ENCODE measurements at places on chromosomes 4 and X.

GRCh38 chrX:84362184-84362838 lies 139.9 kb downstream of the HDX start:
- no peak for DNase-seq

GRCh38 chrX:155891446-155892210 lies 10.5 kb downstream of the VAMP7 start:
- no peak for DNase-seq

DNA sequence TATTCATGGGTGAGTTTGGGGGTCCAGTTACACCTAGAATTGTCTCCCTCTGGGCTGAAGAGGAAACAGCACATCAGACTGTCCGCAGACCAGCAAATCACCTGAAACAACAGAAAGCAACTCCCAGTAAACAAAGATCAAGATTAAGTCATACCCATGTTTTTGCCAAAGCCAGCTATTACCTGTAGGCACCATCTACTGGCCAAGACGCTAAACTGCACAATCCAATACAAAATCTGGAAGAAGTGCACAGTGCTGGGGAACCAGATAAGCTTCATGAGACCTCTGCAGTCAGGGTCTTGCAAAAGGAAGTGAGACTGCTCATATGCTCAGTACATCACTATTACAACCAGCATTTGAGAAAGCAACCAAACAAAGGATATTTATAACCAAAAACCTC lies 157.5 kb upstream of the ITM2A start:
- no peak for DNase-seq

- no peak for DNase-seq
Observed at GRCh38 chr4:100414016-100414790, 103.6 kb downstream of the EMCN start.

DNA sequence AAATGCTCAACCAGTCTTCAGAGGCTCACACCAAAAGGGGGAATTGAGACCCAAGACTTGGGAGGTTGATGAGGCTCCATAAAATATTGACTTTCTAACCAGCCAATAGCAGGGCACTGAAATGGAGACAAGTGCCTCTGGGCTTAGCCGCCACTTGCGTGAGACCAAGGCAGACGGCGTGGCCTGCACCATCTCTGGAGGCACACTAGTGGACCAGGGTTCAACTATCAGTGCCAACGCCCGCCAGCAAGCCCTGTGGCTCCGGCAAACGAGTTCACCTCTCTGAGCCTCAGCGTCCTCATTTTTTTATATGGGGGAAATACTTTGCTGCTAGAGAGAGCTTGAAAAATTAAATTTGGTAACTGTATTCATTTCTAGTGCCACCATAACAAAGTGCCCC lies 50.3 kb downstream of the PPP2R2C start:
- DNase-seq: no peak

DNA sequence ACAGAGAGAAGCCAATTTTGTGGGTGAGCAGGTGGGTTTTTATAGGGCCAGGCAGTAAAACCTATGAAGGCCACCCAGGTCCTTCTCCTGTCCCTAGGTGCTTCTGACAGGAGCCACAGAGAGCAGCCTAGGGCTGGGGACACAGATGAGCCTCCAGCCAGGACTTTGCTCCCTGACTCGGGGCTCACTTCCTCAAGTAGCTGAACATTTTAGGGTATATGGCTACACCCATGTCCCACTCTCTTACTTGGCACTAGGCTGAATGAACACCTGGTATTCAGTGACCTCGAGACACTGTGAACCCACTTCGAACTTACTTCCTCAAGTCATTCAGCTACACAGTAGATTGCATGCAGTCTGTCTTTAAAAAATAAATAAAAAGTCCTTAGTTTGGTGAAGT lies 217.3 kb downstream of the MID1IP1 start:
- DNase-seq: no peak

GRCh38 chr4:142095886-142096605 lies 459.7 kb downstream of the IL15 start:
- no peak for DNase-seq

GRCh38 chrX:119206203-119206602 lies 29.9 kb upstream of the PGRMC1 start:
- no peak for DNase-seq

Data from NCI-H1417 treated with DMSO at 0.1 percent for 48 hours (cell line).